ENCODE measurements at places on chromosomes 1 and 21.

DNA sequence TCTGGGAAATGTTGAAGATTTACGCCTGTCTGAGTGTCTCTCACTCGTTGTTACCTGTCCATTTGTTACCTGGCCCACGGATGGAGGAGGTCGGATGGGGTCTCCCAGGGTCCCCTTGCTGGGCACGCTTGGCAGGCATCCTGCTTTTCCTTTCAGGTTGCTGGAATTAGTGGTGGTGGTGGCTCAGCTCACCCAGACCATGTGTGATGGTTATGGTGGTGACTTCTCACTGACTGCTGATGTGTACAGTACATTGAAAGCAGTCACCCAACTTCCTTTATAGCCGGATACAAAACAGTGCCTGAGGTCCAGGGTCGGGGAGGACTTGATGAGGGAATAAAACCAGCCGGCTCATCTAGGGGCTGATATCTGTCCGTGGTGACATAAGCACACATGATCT is 19.5 kb downstream of the MAPKAPK2 start:
- DNase-seq = no peak

DNA sequence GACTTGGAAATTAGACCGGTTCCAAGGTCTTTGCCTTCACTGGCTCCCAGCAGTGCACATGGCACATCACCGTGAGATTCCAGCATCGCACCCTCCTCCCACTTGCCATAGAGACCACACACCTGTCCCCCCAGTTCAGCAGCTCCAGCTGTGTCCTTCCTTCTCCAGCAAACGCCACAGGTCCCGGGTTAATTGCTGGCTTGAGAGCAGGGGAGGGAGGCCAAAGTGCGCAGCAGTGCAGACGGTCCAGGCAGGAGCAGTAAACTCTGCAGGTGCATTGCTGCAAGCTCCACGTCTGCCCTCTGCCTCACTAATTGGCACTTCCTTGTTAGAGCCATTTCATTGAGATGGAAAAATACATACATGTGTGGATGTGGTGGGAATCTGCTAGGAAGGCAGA is 65.3 kb downstream of the KLHDC7A start:
- no peak for DNase-seq

- no peak for DNase-seq
Measured at GRCh38 chr1:156811168-156811567, 5.5 kb downstream of the SH2D2A start.

DNA sequence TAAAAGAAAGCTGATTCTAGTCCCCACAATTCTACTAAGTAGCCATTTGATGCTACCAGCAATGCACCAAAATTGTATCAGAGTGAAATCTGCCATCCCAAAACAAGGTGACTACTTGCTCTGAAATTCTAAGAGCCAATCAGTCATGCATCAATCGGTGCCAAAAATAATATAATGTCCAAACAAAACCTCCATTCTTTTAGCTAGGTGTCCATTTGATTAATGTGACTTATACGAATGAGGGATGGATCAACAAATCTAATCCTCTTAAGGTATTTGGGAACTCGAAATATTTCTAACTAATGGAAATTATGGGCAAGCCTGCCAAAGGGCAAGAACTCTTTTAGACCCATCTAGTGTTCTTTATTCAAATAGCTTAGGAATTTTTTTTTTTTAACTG is 66.4 kb upstream of the NEK2 start:
- no peak for DNase-seq

- DNase-seq = no peak
Measured at GRCh38 chr1:93565496-93566206, 116.0 kb downstream of the BCAR3 start.

DNA sequence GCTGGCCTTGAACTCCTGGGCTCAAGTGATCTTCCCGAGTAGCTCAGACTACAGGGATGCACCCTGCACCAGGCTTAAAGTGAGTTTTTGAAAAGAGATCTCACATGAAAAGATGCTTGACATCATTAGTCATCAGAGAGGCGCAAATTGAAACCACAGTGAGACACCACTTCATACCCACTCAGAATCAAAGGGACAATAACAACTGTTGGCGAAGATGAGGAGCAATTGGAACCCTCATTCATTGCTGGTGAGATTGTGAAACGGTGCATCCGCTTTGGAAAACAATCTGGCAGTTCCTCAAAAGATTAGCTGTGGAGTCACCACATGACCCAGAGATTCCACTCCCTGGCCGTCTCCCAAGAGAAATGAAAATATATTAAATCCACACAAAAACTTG is 122.3 kb downstream of the PGBD5 start:
- no peak for DNase-seq

- peak; percentile 38 for DNase-seq
Measured at GRCh38 chr1:4652631-4653327, 1.6 kb upstream of the AJAP1 start.
